HAP-1 (cell line): ENCODE measurements at places on chromosomes 1 and 21.

- DNase-seq: peak; percentile 78
Measured at GRCh38 chr1:161192476-161193465, 6.1 kb downstream of the ADAMTS4 start.

GRCh38 chr1:205920159-205920558 lies 23.1 kb downstream of the SLC26A9 start:
- no peak for DNase-seq

DNA sequence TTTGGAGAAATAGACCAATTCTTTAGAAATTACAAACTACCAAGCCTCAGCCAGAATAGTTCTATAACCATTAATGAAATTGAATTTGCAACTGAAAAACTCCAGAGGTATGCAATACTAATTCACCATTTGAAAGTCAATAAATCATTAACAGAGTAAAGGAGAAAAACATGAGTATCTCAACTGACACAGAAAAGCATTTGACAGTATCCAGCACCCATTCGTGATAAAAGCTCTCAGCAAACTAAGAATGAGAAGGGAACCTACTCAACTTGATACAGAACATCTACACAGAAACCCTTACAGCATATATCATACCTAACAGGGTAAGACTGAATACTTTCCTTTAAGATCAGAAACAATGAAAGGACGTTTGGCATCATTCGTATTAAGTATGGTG lies 54.3 kb downstream of the ST6GALNAC5 start:
- no peak for DNase-seq

GRCh38 chr1:204104331-204105130 lies 31.6 kb downstream of the SOX13 start:
- no peak for DNase-seq

GRCh38 chr1:183237046-183237445 lies 51.0 kb downstream of the LAMC2 start:
- no peak for DNase-seq

- DNase-seq: no peak
Measured at GRCh38 chr21:41542727-41543126, 34.8 kb upstream of the TMPRSS2 start.

- DNase-seq: no peak
Measured at GRCh38 chr1:79745929-79746328, 739.4 kb upstream of the ADGRL4 start.

DNA sequence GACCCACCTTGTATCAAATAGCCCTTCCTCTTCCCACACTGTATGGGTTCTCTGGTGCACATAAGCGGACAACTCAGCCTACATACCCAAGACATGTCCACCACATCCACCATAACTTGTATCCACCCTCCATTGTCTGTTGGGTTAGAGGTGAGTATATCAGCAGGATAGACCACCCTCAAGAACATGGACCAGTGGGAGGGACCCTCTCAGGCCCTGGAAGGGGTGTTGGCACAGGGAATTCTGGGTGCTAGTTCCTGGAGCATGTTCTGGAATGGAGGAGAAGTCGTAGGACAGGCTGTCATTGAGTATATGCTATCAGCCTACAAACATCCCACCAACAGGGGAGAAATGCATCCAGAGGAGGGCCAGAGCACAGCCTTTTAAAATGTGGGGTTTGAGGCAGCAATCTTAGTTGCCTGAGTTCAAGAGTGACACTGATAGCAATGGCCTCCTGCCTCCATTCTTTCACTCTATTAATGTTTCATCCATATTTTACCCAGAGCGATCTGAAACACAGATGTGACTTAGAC lies 7.5 kb downstream of the CD55 start:
- DNase-seq: no peak

DNA sequence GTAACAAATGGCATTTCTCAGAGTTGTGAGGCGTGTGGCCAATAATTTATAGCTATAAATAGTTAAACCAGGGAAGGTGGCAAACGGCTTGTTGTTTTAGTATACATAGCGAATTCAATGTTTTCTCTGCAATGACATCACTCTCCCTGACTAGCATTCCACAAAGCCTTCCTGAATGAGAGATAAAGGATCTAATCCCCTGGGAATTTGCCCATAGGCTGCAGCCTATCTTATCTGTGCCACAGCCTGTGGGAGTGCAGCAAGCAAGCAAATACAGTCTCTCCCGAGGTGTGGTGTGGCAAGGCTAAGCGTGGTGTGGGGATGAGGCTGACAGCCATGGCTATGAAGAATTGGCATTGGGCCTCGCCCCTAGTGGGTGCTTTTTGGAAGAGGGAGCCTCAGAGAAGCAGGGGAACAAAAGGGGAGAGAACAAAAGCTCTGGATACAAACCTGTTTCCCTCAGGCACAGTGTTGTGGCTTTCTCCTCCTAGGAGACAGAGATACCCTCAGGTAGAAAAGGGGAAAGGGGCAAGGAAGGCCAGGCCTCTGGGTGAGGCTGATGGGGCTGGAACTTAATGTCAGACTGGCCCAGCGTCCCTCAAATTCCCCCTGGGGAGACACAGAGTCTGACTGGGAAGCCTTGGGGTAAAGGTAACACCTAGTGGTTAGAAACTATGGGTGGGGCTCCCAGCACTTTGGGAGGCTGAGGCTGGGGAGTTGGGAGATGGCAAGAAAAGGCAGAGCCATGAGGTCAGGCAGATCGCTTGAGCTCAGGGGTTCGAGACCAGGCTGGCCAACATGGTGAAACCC lies 8.9 kb downstream of the TAGLN2 start:
- peak; percentile 72 for DNase-seq

GRCh38 chr1:35797380-35797779 lies 10.4 kb upstream of the AGO4 start:
- DNase-seq: no peak

GRCh38 chr21:33734818-33735217 lies 92.5 kb downstream of the ITSN1 start:
- no peak for DNase-seq
